ENCODE measurements at places on chromosomes 11 and 22. TPM values are rescaled to one million over a fixed set of nuclear protein-coding genes. Genes with fewer than 3 reads are reported as not detected.

DNA sequence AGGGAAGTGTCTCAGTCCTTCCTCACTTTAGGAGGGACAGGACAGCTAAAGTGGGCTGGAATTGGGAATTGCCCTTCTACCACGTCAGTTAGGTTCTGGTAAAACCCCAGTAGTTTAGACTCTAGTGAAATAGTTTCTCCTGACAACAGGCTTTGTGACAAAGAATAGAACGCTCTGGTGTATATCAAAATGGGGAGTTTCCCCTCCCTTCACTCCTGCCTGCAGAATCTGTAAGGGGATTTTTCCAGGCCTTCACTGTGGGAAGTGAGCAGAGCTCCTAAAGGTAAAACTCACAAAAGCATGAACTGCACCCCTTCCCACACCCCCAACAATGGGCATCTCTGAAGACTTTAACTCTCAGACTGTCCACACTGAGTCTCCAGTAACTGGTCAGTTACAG, 460.9 kb upstream of the LRRC4C start:
- no peak for DNase-seq

DNA sequence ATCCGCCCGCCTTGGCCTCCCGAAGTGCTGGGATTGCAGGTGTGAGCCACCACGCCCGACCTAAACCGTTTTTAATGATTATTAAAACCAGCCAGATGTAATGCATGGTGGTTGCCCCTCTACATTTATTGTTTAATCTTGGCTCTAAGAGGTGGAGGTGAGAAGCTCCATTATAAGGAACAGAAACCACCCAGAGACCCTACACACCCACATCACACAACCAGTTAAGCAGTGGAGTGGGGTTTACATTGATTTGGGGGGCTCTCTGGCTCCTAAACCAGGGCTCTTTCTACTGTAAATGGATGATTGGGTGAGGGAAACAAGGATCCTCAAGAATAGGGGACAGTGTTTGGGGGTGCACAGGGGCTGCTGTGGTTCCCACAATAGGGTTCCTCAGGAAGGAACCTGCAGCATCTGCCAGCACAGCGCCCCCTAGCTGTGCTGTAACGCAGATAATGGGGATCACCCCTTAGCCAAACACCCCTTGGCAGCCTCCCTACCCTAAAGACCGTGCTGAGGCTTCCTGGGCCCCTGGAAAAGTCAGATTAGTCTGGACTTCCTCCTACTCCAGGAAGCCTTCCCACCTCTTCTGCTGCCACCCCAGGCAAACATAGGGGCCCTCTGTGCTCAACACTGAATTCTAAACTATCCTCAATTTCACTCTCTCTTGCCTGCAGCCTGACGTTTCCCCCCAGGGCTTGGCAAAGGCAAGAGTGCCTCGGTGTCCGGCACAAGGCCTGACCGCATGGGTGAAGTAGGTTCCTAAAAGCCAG, 2.4 kb downstream of the MPST start:
- DNase-seq: no peak

DNA sequence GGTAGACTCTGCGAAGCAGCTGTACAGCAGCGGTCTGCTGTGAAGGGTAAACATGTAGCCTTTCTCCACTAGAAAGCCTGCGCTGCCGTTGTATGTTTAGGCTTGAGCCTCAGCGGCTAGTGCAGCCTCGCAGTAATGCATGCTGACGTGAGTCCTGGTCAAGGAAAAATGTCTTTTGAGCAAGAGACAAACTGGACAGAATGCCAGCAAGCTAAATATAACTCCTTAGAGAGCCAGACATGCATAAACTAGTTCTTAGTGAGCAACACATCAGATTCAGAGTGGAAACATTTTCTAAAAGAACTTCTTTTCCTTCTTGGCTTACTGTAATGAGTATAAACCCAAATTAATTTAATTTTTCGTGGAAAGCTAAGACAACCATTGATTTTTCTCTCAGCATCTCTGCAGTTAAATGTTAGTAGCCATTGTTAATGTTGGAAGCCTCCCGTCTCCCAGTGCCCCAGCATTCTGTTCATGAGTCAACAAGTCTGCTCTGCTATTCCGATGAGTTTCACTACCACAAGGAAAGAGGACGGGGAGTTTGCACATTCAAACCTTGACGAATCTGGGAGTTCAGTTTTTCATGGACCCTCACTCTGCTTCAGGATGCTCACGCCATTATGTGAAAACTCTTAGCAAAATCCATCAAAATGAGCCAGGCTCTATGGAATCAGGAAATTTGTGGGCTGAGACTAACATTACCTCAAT, 51.4 kb downstream of the JAM3 start:
- DNase-seq: no peak

The FBXO7 gene
- 37.7 TPM for total RNA-seq

- DNase-seq: no peak
These were observed 34.1 kb downstream of the NUP50 start for GRCh38 chr22:45197606-45198462.

The FGF3 gene
- not detected for total RNA-seq

The IL17REL gene
- not detected for total RNA-seq

The TYR gene
- total RNA-seq: not detected

- DNase-seq: no peak
These were observed 758.4 kb downstream of the LRRC4C start for GRCh38 chr11:40701027-40701426.

- DNase-seq: no peak
These were observed 494.0 kb downstream of the MIAT start for GRCh38 chr22:27151407-27151806.

The DDTL gene
- total RNA-seq: 3.5 TPM

The MMP3 gene
- not detected for total RNA-seq

DNA sequence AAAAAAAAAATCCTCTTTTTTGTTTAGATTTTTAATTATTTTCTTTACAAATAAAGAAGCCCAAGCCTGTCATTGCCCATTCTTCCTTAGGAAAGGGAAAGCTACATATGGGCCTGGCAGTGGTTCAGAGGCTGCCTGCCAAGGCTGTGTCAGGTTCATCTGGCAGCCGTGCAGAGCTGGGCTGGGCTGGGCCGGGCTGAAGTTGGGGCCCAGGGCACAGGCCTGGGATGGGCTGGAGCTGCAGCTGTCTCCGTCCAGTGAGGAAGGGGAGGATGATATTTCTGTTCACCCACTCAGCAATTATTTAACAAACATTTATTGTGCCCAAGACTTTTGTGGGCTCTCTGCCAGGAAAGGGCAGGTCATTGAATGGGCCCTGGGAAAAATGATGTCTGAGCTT, 4.6 kb downstream of the PRR5L start:
- DNase-seq: peak; percentile 68

- DNase-seq: no peak
These were observed 6.9 kb downstream of the PHF21A start for GRCh38 chr11:46114378-46114777.

The MUC6 gene
- total RNA-seq: 0.31 TPM

- peak; percentile 50 for DNase-seq
These were observed 23.1 kb upstream of the CBX7 start for GRCh38 chr22:39175353-39176142.

The ALX4 gene
- not detected for total RNA-seq

The CATSPERZ gene
- total RNA-seq: not detected

DNA sequence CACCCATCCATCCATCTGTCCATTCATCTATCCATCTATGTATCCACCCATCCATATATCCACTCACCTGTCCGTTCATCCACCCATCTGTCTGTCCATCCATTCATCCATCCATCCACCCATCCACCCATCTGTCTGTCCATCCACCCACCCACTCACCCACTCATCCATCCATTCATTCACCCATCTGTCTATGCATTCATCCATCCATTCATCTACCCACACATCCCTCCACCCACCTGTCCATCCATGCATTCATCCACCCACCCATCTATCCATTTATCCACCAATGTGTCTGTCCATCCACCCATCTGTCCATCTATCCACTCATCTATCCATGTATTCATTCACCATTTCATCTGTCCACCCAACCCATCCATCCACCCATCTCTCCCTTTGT, 33.3 kb downstream of the NADSYN1 start:
- no peak for DNase-seq

The SLC29A2 gene
- total RNA-seq: 1.0 TPM

DNA sequence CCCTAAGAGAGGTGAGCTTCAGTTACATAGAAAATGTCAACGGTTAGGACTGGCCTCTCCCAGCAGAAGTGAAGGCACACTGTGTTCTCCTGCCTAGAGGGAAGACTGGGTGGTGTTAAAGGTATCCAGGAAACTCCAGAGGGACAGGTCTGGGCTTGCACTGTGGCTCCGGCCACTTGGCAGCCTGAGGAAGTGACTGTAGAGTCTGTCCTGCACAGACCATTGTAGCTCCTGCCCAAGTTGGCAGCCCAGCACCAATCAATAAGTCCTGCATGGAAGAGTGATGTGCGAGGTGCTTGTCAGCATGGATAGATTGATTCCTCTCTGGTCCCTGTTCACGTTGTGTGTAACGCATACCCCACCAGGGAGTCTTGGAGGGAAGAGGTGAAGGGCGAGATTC, 284.8 kb downstream of the TENM4 start:
- DNase-seq: no peak

The PDGFD gene
- total RNA-seq: 1.1 TPM

DNA sequence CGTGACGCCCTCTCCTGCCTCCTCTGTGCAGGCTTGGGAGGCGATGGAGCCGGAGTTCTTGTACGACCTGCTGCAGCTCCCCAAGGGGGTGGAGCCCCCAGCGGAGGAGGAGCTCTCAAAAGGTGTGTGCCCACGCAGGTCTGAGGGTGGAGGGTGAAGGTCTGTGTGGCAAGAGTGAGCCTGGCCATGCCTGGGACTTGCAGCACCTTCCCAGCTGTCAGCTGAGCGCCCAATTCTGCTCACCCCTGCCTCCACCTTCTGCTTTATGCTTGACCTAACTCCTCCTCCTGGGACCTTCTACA, 2.5 kb downstream of the PARVG start:
- DNase-seq: no peak

The C11orf87 gene
- total RNA-seq: not detected

- no peak for DNase-seq
These were observed 12.8 kb upstream of the CLPB start for GRCh38 chr11:72446929-72447769.

DNA sequence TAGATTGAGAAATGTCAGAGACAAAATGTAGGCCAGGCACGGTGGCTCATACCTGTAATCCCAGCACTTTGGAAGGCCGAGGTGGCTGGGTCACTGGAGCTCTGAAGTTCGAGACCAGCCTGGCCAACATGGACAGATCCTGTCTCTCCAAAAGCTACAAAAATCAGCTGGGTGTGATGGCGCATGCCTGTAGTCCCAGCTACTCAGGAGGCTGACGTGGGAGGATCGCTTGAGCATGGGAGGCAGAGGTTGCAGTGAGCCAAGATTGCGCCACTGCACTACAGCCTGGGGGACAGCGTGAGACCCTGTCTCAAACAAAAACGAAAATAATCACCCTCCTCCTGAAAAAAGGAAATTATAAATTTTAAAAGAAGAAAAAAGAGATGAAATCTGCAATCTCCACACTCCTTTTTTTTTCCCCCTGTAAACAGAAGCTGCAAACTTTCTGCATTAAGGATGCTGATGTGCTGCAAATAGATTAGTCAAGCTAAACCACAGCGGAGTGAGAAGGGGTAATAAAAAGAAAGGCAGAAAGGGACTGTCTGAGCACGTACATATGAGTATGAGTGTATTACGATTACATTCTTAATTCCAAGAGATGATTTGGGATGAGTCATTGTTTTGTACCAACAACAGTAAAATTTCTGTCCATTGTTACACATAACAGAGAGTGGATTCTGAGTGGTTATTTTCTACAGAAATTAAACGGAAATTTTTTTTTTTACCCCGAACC, 87.3 kb downstream of the SIK3 start:
- DNase-seq: no peak

DNA sequence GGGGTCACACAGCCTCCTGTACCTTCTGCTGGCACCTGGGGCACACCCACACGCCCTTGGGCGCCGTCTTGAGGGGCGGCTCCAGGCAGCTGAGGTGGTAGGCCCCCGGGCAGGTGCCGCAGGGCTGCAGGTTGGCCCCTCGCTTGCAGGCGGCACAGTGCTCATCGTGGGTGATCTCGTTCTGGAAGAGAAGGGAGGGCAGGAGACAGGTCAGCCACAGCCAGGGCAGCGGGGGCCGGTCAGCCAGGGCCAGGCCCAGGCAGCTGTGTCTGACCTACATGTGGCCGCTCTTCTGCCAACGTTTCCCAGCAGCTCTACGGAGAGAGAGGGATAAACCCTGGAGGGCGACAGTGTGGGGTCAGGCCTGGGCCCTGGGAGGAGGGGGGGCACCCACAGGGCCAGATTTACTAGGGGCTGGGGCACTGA, 121.9 kb downstream of the PHF21B start:
- no peak for DNase-seq

The ESAM gene
- 6.2 TPM for total RNA-seq

DNA sequence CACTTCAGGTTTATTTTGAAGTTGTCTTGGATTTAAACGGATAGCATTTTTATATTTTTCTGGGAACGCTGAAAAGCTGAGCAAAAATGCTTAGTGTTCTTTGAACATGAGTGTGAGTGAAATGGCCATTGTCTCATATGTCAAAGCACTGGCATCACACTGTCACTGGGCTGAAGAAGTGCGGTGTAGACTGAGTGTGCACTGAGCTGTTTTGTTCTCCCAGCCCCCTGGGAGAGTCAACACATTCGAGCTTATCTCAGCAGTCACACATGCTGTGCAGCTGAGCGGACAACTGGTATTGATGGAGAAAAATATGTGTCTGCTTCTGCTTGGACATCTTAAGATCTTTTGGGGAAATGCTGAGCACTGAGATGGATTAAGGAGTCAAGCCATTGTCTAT, 90.8 kb downstream of the TECTA start:
- no peak for DNase-seq

The CDC42EP1 gene
- 91.1 TPM for total RNA-seq

The SYVN1 gene
- total RNA-seq: 75.0 TPM

The CLCF1 gene
- total RNA-seq: 0.44 TPM

DNA sequence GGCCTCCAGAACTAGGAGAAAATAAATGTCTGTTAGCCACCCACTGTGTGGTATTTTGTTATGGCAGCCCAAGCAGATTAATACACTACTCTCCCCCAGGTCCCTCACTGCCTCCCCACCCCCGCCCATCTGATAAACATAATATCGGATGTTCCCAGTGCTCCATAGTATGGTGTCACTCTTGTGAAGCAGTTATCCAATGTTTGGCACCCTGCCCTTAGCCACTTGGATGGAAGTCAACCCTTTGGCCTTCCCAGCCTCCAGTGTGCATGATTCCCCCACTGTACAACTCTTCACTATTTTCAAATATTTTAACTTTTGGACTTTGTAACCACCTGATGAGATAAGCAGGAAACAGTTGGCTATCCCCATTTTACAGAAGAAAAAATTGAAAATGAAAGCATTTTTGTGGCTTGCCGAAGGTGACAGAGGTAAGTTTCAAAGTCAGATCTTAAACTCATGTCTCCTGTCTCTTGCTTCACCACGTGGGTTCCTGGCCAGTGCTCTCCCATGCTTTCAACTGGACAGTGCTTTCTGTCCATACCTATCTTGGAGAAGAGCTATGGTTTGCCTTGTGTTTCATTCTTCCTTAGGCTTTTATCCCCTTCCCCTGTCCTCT, 53.2 kb downstream of the ALX4 start:
- DNase-seq: peak; percentile 45

The MMP13 gene
- total RNA-seq: not detected

Measured in right lobe of liver (tissue), 6 donors.